GM20000 (cell line): ENCODE measurements at places on chromosomes 3 and 15.
A peak's percentile ranks its signal among the peaks of the same experiment; 100 is the strongest.

DNA sequence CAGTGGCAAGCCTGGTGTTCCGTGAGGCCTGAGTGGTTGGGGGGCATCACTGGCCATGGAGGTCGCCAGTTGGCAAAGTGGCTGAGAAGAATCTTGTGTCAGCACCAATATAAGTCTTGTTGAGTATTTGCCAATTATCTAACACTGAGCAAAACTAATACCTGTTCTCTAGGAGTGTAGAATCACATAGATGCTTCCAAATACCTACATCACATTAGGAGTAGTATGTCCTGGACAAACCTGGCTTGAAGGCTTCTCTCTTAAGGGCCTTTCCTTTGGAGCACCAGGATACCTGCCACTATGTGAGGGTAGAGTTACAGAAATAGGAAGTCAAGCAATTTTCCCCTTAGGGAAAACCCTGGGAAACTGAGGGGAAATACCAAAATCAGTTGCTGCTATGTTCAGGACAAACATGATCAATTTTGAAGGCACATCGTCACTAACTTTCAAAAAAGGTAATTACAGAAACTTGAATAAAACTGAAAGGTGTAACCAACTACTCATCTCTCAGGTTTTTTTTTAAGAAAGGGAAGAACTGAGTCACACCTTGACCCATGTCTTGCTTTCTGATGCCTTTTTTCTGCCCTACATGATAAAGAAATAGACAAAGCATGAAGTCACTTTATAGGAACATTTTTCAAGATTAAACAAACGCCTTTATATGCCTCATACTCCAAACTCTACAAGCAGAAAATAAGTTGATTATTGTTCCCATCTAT lies 100.4 kb downstream of the IMPG2 start:
- no peak for DNase-seq

- no peak for DNase-seq
These were observed 275.7 kb upstream of the THBS1 start for GRCh38 chr15:39304931-39305728.

GRCh38 chr3:38314112-38314763 lies 32.1 kb downstream of the SLC22A14 start:
- DNase-seq, result no peak

GRCh38 chr3:197356741-197357140 lies 58.3 kb upstream of the DLG1 start:
- DNase-seq, result no peak

GRCh38 chr15:22795206-22796063 lies 9.0 kb downstream of the NIPA1 start:
- DNase-seq, result no peak

DNA sequence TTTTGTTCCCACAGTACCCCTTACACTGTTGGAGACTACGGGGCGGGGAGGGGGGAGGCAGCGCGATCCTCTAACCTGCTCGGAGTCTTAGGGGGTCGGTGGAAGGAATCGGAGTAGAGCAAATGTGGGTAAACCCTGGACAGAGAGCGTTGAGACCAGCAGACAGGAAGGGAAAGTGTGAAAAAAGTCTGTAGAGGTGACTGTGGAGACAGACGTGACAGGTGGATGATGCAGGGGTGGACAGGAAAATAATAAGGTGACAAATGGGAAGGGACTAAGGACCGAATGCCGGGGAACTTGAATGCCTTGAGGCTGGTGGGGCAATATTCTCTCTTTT lies 424 bp downstream of the EAF2 start:
- peak; percentile 33 for DNase-seq

DNA sequence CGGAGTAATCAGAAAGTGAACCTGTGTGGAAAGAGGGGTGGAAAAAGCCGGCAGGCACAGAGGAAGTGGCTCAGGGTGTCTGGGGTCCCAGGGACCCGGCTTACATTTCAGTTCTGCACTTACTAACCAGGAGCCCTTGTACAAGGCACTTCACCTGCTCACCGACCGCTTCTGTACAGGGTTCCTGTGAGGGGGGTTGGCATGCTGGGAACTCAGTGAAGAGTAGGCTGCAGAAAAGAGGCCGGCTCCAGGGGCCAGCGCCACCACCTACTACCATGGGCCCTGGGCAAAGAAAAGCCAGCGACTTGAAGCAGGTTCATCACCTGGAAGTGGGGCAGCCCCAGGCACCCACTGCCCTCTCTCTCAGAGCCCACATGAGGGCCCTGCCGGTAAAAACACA lies 6.2 kb downstream of the STIMATE start:
- DNase-seq, result no peak
